ENCODE measurements at places on chromosomes 4 and X. TPM values are rescaled to one million over a fixed set of nuclear protein-coding genes. Genes with fewer than 3 reads are reported as not detected.

Gene PAK3
- total RNA-seq, result not detected

DNA sequence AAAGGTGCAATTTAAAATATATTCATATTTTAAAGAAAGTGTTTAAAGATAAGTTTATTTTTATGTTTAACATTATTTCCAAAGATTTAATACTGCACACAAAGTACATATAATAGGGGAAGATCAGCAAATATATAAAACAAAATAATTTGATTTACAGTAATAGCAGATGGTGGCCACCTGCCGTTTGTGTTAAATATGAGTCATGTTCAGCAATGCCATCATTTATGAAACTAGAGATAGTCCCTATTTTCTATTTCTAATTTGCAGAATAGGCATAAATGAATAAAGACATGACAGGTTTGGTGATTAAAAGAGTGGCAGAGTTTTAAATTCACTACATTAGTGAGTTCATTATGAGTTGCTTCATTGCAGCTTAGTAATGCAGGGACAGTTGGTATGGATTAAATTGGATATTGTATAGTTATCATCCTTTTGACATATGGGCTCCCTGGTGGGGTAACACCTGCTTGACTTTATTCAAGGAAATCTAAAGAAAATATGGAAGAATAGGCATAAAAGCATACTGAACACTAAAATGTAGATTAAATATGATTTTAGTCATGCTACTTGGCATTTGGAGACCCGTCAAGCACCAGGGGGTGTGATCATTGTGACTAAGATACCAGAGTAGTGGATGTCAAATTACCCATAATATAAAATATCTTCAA lies 78.8 kb upstream of the BANK1 start:
- no peak for DNase-seq

Gene TLR8
- total RNA-seq, result not detected

Gene NPNT
- total RNA-seq, result 42.1 TPM

Gene RIBC1
- total RNA-seq, result 0.88 TPM

- DNase-seq, result no peak
Measured at GRCh38 chrX:44914532-44915198, 41.7 kb downstream of the KDM6A start.

Gene FOXP3
- 0.88 TPM for total RNA-seq

Gene NWD2
- total RNA-seq, result not detected

Gene HOPX
- 0.21 TPM for total RNA-seq

- DNase-seq, result no peak
Measured at GRCh38 chr4:166822386-166822785, 411.9 kb downstream of the SPOCK3 start.

Gene UGT2B17
- total RNA-seq, result 0.19 TPM

DNA sequence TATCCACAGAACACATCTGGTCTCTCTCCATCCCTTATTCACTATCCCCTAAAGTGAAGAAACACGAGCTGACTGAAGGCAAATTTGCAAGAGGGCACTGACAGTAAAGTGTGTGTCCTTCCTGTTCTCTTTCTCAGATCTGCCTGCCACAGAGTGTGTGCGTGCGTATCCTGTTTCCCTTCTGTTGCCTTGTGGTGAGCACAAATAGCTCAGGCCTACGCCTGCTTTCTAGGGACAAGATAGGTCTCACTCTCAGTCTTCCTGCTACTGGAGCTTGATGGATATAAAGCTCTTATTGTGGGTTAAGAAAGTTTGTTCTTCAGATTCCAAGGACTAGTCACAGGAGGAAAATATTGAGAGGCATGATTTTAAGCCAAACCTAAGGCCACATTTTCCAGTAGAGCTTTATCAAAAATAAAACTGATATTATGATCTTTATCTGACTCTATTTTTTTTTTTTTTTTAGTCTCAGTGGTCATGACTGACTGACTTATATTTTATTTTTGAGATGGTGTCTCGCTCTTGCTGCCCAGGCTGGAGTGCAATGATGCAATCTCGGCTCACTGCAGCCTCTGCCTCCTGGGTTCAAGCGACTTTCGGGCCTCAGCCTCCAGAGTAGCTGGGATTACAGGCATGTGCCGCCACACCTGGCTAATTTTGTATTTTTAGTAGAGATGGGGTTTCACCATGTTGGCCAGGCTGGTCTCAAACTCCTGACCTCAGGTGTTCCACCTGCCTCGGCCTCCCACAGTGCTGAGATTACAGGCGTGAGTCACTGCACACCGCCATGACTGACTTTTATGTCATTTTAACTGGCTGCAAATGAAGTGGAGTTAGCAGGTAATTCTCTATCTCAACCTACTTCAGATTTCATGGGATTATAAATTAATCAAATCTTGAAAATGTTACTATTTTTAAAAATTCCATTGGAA lies 140.3 kb upstream of the SH3RF1 start:
- DNase-seq, result no peak
